Activated CD8-positive, alpha-beta memory T cell treated with anti-CD3 and anti-CD28 coated beads, Interleukin-2, amount 50 U/mL, for 4 hours (primary cell): ENCODE measurements at places on chromosomes 6 and 20.

DNA sequence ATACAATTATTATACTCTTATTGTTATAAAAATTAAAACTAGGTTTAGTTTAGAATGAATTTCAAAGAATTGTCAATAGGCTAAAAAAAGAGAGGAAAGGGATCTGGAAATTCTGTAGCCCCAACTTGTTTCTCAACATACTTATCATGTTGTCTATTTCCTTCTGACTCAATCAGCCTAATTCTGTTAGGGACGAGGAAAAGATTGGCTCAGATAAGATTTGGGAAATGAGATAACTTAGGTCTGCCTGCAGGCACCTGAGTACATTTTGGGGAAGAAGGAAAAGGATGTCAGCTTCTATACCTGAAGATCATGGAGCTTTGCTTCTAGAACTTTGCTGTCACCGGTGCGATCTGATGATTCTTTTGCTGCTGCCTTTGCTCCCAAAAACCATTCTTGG, 238.8 kb downstream of the SYNE1 start:
- no peak for DNase-seq

DNA sequence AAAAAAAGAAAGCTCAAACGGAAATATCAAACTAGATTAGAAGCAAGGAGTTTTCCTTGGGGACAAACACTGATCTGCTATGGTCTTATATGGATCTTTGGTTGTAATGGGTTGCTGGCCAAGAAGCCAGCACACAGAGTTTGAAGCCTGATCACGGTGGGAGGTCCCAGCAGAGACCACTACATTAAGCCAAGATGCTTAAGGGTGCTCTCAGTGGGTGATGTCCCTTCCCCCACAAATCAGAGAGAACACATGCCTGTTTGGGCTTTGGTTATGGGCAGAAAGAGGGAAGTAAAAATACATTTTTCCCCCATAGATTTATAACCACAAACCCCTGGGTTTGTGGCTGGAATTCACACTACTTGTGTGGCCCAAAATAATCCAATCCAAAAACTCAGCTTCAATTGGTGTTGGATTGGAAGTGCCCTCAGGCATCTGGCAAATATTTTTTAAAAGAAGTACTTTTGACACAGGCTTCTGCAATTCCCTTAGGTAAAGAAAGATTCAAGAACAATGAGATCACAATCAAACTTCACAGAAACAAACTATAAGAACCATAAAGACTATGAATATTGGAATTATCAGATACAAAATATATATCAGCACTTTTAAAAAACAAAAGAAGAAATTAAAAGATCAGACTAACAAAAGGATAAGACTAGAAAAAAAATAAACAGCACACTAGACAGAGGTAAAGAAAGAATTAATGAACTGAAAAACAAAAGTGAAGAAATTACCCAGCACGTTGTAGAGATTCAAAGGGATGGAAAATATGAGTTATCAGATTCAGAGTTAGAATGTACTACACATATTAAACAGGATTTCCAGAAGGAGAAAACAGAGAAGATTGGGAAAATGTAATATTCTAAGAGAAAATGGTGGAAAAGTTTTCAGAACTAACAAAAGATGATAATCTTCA, 44.7 kb downstream of the ESF1 start:
- DNase-seq = no peak

DNA sequence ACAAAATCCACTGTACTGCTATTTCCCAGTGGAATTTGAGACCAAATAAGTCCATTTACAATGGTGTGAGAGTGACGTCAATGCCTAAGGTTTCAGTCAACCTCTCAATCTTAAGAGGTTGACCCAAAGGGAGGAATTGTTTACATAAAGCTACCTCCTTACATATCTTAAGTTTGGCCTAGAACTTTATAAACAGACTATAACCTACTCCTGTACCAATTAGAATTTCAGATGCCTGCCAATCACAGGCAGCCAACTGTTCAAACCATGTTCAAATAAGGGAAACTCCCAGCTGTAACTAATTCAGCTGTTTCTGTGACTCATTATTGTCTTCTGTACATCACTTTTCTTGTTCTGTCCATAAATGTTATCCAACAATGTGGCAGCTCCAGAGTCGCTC, 14.5 kb downstream of the LGSN start:
- DNase-seq = no peak

DNA sequence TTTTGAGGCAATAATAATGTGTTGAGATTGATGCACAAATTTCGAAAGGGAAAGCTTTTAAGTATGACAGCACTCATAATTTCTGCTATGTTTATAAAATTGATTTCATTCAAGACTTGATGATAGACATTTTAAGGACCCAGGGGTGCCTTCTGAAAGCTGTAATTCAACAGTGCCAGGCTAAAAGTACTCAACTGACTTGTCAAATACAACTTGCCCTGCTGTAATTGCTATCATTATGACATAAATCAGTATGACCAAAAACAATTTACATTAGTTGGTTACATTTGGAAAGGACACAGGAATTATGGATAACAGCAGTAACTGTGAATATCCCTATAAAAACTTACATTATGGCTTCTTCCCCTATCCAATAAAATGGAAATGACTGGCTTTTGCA, 178.9 kb downstream of the MMUT start:
- no peak for DNase-seq

GRCh38 chr20:2010533-2010932, 16.7 kb upstream of the PDYN start:
- DNase-seq = no peak

- no peak for DNase-seq
Measured at GRCh38 chr6:78883651-78884050, 16.3 kb downstream of the IRAK1BP1 start.

DNA sequence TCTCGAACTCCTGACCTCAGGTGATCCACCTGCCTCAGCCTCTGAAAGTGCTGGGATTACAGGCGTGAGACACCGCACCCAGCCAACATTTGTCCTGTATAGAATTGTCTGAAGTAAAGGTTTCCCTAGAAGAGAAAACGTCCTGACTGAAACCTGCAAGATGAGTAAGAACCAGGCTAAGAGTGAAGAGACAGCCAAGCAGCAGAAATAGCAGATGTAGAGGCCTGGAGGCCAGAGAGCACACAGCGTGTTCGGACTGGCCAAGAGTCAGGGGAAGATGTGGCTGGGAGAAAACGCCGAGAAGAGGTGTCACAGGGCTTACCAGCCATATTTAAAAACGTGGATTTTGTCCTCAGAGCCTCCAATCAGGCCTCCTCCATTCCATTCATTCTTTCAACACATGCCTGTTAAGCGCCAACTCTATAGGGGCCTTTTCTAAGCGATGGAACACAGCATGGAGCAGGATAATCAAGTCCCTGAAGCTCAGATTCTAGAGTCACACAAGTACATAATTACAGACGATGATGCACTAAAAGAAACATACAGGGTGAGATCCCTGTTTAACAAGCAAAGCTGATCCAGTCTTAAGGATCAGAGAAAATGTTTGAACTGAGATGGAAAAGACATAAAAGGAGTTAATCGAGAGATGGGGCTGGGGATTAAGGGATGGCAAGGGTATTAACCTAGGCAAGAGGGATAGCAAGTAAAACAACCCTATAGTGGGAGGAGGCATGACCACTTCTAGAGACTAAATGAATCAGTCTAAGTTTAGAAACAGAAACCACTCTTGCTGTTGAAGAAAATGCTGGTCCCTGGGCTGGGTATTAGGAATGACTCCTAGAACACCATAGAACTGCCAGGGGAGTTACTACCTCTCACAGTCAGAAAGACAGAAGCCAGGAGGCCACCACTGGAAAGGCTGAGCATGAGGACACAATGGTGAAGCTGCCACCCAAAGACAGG, 4.8 kb downstream of the ZCCHC3 start:
- no peak for DNase-seq
